Amniotic epithelial cell (primary cell): ENCODE measurements at places on chromosomes 12 and 14.
A peak's percentile ranks its signal among the peaks of the same experiment; 100 is the strongest.

GRCh38 chr14:94560751-94561655 is at the start of gene SERPINA4:
Gene SERPINA4, plus strand, starts transcription at chr14:94561442. Its CDS starts 2,041 bp downstream, at chr14:94563483.
- DNase-seq = no peak

- no peak for DNase-seq
Measured at GRCh38 chr12:92064422-92064821, 81.2 kb downstream of the BTG1 start.

DNA sequence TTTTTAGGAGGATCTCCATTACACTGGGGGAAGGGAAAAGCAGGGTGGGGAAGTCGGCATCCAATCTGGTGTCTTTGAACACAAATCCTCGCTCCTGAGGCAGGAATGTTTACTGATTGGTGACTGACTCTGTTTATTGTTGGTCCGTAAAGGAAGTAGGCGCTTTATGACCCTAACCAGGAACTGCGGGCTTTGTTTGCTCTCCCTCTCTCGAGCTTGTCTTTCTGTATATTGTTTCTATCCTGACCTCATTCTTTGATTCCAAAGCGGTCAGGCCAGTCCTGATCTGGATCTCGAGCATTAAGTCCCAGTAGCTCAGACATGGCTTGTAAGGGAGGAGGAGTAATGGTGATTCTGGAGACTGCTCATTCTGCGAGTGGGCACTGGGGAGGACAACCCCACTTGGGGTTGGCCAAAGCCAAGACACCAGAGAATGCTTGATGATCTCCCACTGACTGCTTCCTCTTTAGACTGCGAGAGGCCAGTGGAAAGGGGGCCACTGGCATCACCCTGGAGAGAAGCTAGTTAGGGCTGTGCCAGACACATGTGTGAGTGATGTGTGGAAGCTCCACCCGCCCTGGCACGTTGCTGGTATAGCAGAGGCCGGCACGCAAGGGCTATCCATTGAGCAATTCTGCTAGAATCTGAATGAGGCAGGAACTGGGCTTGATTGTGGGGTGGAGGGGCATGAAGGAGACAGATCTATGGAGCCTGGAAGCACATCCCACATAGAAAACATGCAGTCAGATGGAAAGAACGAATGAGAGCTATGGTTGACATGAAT is 194.6 kb downstream of the PAX9 start:
- DNase-seq = no peak

- peak; percentile 42 for DNase-seq
Measured at GRCh38 chr14:69152181-69152901, 578 bp downstream of the DCAF5 start.

- no peak for DNase-seq
Measured at GRCh38 chr12:113478351-113479011, 6.8 kb upstream of the LHX5 start.

DNA sequence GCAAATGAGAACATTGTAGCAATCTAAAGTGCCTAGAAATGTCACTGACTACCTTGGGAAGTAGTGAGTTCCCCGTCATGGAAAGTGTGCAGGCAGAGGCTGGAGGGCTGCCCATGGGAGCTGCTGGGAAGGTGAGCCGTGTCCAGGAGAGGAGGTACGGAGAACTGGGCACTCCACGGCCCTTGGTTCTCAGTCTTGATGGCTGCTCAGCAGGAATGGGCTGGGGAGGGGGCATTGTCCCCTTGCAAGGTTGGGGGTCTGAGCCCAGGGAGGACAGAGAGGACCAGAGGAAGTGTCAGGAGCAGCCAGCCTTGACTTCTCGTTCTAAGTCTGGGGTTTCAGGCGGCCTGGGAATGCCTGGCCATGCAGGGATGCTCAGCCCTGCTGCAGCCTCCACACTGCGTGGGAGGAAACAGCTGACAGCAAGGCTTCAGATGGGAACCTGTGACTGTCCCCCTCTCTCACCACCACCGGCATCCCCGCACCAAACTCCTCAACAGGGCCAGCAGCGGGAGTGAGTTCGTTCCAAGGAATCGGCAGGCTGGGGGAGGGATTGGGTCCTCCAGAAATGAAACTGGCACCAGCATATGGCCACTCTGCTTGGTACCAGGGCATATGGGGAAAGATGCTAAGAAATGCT is 140.2 kb downstream of the BCL11B start:
- no peak for DNase-seq

GRCh38 chr12:66365718-66366490 is 63.6 kb downstream of the HELB start:
- peak; percentile 73 for DNase-seq

DNA sequence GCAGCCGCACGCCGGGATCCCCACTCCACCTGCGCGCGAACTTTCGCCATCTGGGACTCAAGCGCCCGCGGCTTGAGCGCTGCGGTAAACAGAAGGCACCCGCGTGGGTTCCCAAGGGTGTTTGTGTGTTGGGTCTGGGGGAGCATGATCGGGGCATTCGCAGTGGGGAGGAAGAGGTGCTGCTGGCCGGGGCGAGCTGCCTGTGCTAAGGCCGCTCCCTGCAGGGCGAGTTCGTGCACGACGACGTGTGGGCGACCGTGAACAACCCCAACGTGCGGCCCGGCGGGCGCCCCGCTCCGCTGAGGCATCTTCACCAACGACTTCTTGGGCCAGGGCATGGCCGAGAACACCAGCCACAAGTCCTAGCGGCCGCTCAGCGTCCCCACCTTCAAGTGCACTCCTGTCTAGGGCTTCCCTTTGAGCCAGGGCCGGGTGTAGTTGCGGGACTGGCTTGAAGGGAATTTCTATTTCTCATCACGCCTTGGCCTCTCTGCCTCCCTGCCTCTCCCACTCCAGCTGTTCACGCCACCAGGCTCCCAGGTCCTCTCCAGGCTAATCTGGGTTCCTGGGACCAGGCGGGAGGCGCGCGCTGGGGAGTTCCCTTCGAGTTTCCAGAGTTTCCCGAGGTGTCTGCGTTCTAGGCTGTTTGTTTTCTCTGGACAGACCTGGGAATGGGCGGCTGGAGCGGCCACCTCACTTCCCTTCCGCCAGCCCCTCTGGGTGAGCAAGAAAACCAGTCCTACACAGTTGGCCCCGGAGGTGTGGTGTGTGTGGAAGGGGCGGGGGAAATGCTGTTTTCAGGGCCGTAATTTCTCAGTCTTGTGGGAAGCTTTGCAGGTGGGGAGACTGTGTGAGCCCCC is 417.8 kb upstream of the TMTC1 start:
- no peak for DNase-seq

GRCh38 chr14:90109858-90110257 is 48.1 kb downstream of the KCNK13 start:
- DNase-seq = no peak

- DNase-seq = peak; percentile 99
Measured at GRCh38 chr14:100031506-100032281, 33.5 kb upstream of the EVL start.

- no peak for DNase-seq
Measured at GRCh38 chr12:123164710-123165261, 13.9 kb upstream of the PITPNM2 start.

DNA sequence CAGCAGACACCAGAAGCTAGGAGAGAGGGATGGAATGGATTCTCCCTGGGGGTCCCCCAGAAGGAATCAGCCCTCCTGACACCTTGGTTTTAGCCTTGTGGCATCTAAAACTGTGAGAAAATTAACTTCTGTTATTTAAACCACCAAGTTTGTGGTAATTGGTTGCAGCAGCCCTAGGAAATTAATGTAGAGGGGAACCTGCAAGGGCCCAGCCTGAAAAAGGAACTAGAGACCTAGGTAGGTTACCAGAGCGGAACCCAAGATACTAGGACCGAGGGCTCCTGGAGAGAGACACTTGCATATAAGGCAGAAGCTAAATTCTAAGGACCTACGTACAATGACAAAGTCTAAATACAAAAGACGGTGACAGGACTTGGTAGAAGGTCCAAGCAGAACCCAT is 8.1 kb upstream of the DENND5B start:
- DNase-seq = no peak

DNA sequence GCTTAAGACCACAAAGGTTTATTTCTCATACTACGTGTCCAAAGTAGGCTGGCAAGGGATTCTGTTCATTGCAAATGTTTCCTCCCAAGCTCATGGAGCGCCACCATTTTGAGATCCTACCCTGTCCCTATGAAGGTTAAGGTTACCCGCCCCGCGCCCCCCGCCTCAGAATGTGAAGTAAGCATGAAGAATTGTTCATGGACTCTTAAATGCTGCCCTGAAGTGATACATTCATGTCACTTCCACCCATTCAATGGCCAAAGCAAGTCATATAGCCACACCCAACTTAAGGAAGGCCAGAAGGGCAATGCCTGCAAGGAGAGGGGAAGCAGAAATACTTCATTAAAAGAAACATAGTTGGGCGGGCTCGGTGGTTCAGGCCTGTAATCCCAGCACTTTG is 4.2 kb downstream of the TMEM253 start:
- peak; percentile 13 for DNase-seq

DNA sequence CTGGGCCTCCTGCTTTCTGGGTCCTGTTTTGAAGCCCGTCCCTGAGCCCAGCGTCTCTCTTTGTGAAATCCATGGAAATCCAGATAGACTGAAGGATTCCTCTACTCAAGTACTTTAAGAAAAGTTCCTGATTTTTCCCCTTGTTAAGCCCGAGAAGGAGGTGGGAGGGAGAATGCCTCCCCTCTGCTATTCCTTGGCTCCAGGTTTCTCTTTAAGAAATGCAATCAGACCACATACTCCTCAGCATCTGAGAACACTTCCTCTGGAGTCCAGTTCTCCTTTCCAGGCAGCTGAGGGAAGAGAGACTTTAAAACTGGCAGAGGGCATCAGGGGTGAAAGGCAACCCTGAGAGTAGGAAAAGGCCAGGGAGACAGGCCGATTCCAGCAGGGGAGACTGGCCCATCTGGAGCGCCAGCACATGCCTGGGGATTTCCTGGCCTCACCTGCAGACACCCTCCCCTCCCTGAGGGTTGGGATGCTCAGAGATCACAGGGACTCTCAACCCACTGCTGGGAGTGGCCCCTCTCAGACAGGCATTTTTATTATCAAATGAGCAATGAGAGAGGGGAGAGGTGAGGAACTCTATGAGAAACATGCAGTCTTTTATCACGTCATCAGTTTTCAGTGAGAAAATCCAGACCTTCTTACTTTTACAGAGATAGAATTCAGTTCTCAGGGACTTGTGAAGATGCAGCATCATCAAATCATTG is 2.0 kb upstream of the EMP1 start:
- peak; percentile 88 for DNase-seq
